ENCODE measurements at places on chromosomes 16 and 17.

- no peak for DNase-seq
Observed at GRCh38 chr16:67100569-67101310, 9.0 kb upstream of the PHAF1 start.

- no peak for DNase-seq
Observed at GRCh38 chr16:21645261-21645721, 7.1 kb downstream of the IGSF6 start.

- no peak for DNase-seq
Observed at GRCh38 chr17:68790931-68791330, 164.3 kb downstream of the ABCA8 start.

GRCh38 chr17:15121426-15121825, 143.7 kb downstream of the PMP22 start:
- no peak for DNase-seq

- peak; percentile 52 for DNase-seq
Observed at GRCh38 chr17:34401165-34401564, 38.1 kb upstream of the CCL1 start.

DNA sequence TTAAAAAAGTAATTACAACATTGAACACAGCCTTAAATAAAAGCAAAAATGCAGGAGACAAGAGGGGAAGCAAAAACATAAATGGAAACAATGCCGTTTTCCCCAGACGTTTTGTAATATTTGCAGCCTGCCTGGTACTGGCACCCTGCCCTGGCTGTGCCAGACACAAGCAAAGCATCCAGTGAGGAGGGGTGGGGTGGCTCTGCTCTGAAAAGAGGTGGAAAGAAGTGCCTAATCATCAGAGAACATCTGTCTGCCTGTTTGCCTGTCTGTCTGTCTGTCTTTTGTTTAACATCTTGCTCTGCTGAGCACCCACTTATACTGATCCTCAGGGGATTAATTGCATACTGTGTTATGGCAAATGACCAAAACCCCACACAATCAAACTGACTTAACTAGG, 62.7 kb downstream of the C16orf82 start:
- no peak for DNase-seq

GRCh38 chr16:62967611-62968010, 931.4 kb upstream of the CDH8 start:
- DNase-seq = no peak

DNA sequence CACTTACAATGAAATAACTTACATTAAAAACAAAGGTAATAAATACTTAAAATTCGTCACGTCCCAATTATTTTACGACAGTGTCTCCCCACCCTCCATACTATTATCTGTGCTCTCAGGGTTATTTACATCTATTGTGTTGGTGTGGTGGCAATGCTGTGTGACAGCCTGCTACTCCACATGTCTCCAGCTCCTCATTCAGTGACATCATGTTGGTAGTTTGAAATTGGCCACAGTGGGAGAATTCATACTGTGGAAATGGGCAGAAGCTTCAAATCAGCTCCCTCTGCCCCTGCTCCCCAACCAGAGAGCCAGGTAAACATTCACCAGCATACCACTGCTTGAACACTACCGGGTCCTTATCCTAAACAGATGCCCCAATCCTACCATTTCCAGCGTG, 6.3 kb downstream of the TNS4 start:
- DNase-seq = no peak

DNA sequence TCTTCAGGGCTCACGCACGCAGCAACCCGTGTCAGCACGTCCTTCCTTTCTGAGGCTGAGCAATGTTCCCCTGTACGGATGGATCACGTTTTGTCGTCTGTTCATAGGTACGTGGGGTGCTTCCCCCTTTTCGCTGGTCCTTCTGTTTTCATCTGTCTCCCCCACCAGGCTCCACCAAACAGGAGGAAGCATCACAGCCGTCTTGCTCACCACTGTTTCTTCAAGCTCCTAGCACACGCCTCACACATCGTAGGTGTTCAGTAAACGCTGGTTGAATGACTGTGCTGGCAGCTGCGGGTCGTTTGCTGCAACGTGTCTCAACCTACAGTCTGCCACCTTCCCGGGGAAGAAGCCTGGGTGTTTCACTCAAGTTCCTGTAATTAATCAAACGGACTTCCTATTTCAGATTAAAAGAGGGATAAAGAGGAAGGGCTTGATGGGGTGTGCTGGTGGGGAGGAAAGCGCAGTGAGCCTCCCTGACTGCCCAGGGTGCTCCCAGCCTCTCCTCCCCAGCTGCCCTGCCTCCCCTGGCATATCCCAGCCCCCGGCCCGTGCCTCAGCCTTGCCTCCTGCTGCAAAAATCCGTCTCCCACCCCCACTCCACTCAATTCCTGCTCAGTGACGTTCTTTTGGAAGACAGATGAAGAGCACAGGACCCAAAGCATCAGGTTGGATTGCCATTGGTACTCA, 76.7 kb upstream of the DOC2B start:
- peak; percentile 25 for DNase-seq

- DNase-seq = no peak
Observed at GRCh38 chr17:7249830-7250229, 1.7 kb downstream of the CTDNEP1 start.

GRCh38 chr17:4560837-4561256, 470 bp upstream of the GGT6 start:
- no peak for DNase-seq

GRCh38 chr16:19744670-19745069, 26.6 kb downstream of the IQCK start:
- DNase-seq = no peak

GRCh38 chr17:83186226-83186625, 106.8 kb downstream of the METRNL start:
- peak; percentile 32 for DNase-seq

DNA sequence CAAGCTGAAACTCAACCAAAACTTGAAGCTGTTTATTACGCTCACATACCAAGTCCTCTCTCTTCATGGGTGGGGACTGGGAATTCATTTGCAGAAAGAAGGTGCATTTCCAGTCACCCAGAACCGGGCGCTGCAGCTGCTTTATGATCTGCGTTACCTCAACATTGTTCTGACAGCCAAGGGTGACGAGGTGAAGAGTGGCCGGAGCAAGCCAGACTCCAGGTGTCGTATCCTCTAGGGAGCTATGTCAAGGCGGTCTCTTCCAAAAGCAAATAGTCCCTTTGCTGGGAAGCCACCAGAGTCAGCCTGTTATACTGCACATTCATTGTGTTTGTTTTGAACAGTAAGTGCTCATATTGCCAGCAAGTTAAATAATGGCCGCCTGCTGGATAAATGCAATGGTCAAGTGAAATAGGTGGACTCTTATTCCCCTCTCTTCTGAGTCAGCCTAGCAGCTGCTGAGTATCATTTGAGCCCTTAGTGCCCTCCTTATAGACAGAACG, 12.7 kb downstream of the COG1 start:
- no peak for DNase-seq

DNA sequence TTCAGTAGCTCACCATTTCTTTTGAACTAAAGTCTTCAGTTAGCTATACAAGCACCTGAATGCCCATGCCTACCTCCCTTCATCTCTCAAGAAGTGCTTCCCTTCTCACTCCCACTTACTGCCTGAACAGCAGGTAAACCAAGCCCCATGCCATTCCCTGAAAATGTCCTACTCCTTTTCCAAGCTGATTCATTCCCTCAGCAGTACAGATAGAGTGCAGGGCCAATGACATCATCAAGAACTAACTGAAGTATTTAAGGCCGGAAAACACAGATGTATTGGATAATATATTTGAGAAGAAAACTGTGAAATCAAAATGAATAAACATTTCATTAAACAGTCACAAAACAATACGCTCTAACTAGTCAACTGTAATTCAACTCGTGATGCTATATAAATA, 478.8 kb upstream of the CDH11 start:
- DNase-seq = no peak

GRCh38 chr16:80463751-80464495, 76.9 kb upstream of the DYNLRB2 start:
- DNase-seq = no peak

Measured in ureter (tissue), 1 donor.